ENCODE measurements at places on chromosomes 12 and 14. TPM values are rescaled to one million over a fixed set of nuclear protein-coding genes. Genes with fewer than 3 reads are reported as not detected.

DNA sequence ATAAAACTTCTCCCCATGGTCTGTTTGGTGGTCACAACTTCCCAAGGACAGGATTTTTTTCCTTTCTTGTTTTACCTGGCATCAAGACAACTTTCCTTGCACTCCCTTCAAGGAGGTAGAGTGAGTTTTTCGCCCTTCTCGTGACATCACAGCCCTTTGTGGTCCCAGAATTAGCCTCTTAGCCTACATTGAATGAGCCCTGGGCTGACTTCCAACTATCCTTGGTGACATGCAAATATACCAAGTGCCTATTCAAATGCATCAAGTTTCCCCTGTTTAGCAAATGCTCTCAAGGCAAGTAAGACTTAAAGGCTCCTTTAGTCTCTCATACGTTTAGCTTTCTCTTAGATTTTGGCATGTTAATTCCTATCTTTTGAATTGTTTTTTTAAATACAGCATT is 36.6 kb downstream of the TC2N start:
- no peak for DNase-seq

- DNase-seq, result no peak
These were observed 234.7 kb downstream of the ANO2 start for GRCh38 chr12:5710260-5710878.

The ANG gene
- 1.3 TPM for total RNA-seq

The PRH2 gene
- not detected for total RNA-seq

Data from epithelial cell of proximal tubule (primary cell).